MG63 (cell line): ENCODE measurements at places on chromosomes 4 and X.

DNA sequence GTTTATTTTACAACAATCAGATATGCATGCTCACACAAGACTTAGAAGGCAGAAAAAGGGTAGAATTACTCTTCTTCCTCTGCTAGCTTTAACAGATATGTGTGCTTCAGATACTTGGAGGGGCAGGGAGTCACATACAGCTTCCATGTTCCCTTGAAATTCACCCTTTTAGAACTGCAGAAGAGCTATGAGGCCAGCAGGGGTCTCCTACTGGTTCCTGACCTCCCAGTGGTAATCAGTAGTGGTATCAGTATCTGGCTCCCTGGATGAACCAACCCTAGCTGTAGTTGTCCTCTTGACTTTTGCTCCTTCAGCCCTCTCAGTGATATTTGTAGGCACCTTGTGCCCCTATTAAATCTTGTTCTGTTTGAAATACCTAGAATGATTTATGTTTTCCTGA lies 81.5 kb downstream of the RCHY1 start:
- no peak for DNase-seq

GRCh38 chr4:80806472-80806871 lies 224.0 kb upstream of the BMP3 start:
- no peak for DNase-seq

GRCh38 chr4:91113130-91113706 lies 986.0 kb downstream of the CCSER1 start:
- no peak for DNase-seq

- DNase-seq, result no peak
Observed at GRCh38 chrX:106948641-106949040, 28.4 kb downstream of the CLDN2 start.

- peak; percentile 1 for DNase-seq
Observed at GRCh38 chrX:54891573-54891972, 29.1 kb upstream of the TRO start.

DNA sequence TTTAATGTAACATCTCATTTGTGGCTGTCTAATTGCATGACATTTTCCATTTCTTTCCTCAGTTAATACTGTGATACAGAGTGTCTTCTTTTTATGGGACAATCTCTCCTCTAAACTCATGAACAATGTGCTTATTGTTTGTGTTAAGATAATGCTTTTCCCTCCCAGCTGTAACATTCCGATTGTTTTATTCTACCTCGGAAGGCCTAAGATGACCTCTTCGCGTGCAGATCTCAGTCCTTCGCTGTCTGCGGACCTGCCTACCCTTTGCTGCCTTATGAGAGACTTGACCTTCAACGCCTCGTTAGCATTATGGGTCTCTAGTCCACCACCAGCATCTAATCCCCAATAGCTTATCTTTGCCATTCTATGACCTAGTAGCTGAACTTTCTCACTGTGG lies 29.8 kb upstream of the ZFP42 start:
- no peak for DNase-seq

DNA sequence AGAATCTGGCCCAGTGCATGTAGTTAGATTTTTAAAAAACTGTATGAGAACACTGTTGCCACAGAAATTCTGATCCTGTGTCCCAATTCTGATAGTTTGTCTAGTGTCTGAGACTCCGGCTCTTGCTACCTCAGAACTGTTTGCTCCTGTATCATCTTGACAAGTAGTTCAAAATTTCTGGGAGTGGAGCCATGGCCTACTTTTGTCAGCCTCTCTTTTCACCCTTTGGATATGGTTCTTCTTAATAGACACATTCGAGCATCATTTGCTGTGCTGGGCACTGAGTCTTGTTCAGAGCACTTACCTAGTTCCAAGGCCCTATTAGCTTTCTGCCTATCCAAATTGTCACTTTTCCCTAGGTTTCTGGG lies 46.9 kb downstream of the ATP10D start:
- no peak for DNase-seq

- DNase-seq, result no peak
Observed at GRCh38 chr4:41429280-41429669, 108.7 kb upstream of the LIMCH1 start.

DNA sequence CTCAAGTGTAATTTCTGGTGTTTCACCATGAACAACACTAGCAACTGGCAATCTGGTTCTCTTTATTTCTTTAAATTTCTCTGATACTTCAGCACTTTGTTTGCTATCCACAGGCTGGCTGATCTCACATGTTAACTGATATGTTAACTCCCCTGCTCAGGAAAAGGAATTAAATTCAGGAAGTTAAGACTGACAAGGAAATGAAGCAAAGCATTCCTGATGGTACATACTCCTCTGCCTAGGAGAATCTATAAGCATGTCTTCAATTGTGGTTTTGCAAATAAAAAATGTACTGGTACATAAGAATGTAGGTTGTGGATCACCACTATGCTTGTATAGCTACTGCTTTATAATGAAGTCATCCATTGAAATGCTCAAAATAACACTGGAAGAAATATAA lies 1119.2 kb upstream of the INTU start:
- DNase-seq, result no peak

DNA sequence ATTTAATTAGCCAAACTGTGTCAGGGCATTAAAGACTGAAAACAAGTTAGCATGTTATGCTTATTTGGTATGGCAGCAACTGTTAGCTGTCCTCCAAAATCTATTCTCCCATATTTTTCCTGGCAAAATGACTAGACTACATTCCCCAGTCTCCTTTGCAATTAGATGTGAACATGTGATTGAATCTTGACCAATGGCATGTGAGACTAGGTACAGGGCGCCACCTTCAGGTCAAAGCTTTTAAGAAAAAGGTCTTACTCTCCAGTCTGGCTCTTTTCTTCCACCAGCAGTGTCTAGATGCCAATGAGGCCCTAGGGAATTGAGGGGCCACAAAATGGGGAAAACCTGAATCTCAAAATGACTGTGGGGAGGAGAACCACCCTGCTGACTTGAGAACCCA lies 408.2 kb downstream of the SMARCA1 start:
- DNase-seq, result peak; percentile 1

- peak; percentile 4 for DNase-seq
Observed at GRCh38 chrX:40444798-40445496, 135.8 kb upstream of the ATP6AP2 start.

DNA sequence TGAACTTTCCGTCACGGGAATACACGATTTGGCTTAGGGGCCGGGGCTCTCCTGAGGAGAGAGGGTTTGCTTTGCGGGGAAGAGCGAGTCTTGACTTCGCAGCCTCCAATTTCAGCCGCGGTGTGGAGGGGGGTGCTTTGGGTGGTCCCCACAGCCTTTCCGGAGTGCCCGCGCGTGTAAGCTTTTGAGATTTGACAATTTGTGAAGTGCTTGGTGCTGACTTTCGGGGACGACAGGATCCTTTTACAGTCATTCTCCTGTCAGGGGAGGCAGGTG lies 355 bp downstream of the SCML1 start:
- no peak for DNase-seq

GRCh38 chr4:134200811-134201215 lies 776 bp downstream of the PABPC4L start:
- no peak for DNase-seq

DNA sequence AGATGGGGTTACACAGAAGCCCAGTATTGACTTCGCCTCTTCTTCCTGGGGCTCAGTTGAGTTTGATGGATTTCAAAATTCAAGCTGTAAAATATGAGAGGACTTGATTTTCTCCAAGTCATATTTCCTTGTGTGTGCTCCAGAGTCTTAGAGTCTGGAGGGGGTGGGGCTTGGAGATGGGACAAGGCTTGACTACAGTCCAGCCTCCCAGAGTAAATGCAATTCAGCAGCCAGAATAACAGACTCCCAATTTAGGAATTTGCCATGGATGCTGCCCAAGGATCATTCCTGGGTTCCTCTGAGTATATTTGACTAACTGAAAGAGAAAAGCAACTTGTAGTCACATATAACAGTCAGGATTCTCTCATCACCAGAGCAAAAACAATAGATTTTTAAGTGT lies 53.7 kb upstream of the RBPJ start:
- peak; percentile 80 for DNase-seq

- DNase-seq, result peak; percentile 48
Observed at GRCh38 chr4:153684182-153684970, at the start of gene TLR2. TLR2 (plus strand) TSS chr4:153684280; CDS start chr4:153702908, 18,628 bp downstream.

- no peak for DNase-seq
Observed at GRCh38 chrX:24643116-24643515, 4.0 kb downstream of the PCYT1B start.

GRCh38 chr4:19879330-19879729 lies 372.4 kb upstream of the SLIT2 start:
- no peak for DNase-seq

GRCh38 chrX:42804524-42804923 lies 26.6 kb upstream of the PPP1R2C start:
- no peak for DNase-seq

DNA sequence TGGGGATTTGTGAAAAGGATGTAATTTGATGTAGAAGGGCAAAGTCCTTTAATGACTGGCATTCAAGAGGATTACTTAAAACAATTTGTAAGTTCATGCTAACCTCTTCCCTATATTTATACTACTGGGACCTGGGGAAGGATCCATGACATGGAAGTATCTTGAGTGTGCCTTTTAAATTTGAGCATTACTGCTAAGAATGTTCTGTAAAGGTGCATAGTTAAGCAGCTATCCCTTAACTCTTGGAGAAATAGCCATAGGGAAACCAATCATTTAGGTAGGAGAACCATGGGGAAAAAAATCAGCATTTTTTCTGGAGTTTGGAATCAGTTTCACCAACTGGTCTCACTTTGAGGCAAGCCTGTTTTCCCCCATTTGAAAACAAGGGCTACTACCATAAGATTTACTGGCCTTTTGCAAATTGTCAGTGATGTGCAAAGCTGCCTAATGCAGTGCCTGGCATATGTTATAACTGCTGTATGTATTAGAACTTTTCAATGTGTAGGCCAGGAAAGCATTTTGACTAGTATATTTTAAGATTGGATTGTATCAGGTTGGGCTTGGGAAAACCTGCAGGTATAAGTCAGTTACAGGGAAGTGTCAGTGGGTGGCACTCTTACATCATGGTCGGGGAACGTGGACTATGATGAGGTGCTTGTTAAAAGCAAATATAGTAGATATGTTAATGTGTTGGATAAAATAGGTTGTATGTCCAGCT lies 72.1 kb downstream of the PRSS12 start:
- peak; percentile 48 for DNase-seq

GRCh38 chr4:188262464-188262863 lies 123.2 kb downstream of the TRIML1 start:
- no peak for DNase-seq

GRCh38 chrX:17154001-17154400 lies 207.5 kb downstream of the REPS2 start:
- DNase-seq, result no peak

DNA sequence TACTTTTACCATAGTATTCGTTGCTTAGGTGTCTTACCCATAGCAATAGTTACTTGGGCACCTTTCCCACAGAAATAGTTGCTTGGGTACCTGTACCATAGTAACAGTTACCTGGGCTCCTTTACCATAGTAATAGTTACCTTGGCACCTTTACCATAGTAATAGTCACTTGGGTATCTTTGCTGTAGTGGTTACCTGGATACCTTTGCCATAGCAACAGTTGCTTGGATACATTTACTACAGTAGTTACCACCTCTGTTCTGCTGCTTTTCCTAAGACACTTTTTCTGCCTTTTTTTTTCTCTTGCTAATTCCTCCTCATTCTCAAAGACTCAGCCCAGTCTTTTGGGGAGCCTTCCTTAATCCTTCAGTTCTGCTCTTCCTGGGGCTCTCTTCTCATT lies 272.8 kb upstream of the PUDP start:
- no peak for DNase-seq

DNA sequence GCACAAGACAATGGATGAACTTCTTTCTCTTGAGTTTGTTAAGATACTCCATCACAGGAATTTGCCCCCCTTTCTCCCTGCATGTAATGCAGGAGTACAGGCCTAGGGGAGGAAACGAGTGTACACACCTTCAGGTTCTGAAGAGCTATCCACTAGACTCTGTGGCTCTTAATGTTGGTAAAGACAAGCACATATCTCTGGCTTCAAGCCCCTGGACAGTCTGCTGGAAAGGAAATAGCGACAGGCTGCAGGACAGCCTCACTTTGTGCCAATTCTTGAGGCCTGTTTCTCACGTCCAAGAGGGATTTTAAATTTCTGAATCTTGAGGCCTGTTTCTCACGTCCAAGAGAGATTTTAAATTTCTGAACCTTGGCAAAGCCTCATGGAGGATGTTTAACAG lies 87.1 kb downstream of the RLIM start:
- DNase-seq, result no peak

DNA sequence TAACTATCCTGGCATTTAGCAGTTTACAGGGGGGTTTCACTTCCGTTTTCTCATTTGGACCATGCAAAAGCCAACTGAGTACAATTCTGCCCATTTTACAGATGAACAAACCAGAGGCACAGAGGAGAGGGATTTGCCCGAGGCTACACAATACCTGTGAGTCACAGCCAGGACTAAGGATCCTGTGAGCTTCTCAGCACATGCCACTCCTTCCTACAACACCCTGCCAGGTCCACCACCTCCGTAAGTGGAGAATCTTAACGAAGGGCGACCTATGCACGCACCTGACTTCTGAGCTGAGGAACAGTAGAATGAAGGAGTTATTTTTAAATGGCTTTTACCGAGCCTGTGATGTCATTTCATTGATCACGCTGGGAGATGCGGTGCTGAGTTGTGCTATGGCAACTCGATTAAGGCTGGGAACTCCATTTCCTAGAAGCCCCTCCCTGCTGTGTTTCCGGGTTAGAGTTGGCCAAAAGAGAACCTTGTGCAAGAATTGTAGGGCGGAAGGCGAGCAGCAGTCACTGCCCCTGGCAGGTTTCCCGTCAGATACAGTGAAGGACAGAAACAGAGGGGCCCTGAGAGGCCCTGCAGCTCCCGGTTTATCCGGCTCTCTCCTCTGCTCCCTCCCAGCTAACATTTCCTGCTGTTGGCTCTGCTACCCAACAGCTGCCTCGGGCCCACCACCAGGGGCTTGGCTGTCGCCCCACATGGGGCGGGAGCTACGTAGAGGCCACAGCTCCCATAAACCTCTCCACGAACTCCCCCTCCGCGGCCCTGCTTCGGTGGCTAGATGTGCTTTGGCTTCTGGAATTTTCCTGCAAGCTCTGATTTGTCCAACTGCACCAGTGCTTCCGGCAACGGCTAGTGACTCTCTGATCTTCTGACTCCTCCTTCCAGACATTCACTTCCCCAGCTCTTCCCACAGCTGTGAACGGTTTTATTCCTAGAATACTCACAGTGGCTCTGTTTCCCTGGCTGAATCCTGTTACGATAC lies 75.1 kb upstream of the USP9X start:
- DNase-seq, result peak; percentile 78

DNA sequence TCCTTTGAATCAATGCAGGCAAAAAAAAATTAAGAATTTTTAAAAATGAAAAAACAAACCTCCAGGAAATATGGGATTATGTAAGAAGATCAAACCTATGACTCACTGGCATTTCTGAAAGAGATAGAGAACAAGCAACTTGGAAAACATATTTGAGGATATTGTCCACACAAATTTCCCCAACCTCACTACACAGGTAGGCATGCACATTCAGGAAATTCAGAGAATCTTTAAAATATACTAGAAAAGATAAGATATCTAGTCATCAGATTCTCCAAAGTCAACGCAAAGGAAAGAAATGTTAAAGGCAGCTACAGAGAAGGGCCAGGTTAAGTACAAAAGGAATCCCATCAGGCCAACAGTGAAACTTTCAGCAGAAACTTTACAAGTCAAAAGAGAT lies 85.6 kb downstream of the ANTXR2 start:
- DNase-seq, result no peak

GRCh38 chr4:74189331-74190043 lies 31.6 kb downstream of the MTHFD2L start:
- no peak for DNase-seq

- no peak for DNase-seq
Observed at GRCh38 chr4:94332983-94333590, 9.5 kb downstream of the HPGDS start.
